ENCODE measurements at places on chromosomes 12 and 14.

GRCh38 chr12:20868277-20868676 is 57.8 kb downstream of the SLCO1B3 start:
- no peak for DNase-seq

GRCh38 chr12:40921563-40922163 is 229.4 kb downstream of the CNTN1 start:
- DNase-seq: peak; percentile 52

DNA sequence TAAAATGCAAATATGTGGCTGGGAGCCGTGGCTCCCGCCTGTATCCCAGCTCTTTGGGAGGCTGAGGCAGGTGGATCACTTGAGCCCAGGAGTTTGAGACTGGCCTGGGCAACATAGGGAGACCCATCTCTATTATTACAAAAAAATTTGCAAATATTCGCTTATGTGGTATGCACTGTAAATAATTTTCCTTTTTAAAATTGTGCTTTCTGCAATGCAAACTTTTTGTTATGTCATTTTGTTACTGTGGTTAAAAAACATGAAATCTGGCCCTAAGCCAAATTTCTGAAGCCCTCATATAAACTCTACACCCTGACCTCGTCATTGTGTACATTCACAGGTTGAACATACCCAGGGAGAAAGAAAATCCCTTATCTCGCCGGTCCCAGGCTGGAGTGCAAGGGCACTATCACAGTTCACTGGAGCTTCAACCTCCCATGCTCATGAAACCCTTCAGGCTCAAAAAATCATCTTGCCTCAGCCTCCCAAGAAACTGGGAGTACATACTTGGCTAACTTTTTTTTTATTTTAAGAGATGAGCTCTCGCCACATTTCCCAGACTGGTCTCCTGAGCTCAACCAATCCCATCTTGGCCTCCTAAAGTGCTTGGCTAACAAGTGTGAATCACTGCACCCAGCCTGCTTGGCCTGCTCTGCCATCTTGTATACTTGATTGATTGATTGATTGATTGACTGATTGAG is 24.7 kb downstream of the TRAPPC6B start:
- DNase-seq: peak; percentile 2

GRCh38 chr14:101849125-101849524 is 87.6 kb downstream of the PPP2R5C start:
- peak; percentile 89 for DNase-seq

DNA sequence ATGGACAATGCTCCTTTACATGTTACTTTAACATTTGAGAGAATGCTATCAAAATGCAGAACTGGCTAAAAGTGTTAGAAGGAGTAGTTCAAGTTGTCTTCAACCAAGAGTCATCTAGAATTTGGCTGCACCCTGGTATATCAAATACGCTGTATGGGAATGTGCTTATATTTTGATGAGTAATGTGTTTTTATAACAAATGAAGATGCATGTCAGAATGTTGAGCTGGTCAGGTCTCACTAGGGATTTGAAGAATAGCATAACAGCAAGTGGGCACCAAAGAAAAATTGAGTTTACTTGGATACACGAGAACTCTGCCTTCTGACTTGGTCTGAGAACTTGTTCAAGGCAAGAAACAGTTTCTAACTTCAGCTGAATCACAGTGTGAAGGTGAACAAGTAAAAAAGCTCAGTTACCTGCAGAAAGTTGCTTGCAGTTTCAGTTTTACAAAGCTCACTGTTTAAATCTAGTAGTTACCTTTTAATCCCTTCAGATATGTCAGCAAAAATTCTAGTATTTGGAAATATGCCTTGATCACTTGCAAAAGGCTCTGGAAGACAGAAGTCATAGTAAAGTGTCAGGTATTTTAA is 82.3 kb downstream of the PDE3A start:
- no peak for DNase-seq

GRCh38 chr12:3117591-3118015 is 40.4 kb downstream of the TSPAN9 start:
- no peak for DNase-seq

- DNase-seq: no peak
Measured at GRCh38 chr14:50045039-50045711, 71.2 kb downstream of the VCPKMT start.

DNA sequence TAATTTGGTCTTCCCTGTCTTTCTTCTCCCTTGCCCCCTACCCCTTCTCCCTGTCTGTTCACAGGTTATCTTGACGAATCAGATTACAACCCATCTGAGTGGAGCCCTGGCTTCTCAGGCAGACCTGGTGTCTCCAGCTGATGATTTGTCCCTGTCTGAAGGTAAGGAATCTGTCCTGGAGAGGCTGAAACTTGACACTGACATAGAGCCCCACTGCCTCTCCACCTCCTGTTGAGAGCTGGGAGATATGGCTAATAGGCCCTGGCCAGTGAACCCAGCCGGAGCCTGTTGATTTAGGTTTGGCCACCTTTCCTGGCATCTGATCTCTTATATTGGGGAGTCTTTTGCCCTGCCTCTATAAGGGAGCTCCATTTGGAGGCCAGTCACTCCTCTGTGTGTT is 472.2 kb downstream of the RAD51B start:
- DNase-seq: no peak

- DNase-seq: no peak
Measured at GRCh38 chr12:103495469-103496456, at the start of gene C12orf42. TSS of gene C12orf42 (minus strand) at chr12:103495968. CDS start at chr12:103478426, 17,542 bp downstream.

DNA sequence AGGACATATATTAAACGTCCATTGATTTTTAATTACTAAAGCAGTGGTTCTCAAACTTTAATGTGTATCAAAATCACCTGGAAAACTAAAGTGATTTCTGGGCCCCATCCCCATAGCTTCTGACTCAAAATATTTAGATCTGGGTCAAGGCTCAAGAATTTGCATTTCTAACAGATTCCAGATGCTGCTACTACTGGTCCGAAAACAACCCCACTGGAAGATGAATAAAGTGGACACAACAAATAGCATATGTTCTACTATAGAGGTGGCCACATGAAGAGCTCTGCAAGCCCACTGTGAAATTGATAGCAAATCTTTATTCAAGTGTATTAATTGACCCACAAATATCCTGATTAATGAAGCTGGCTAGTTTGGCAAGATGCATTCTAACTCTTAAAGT is 69.4 kb downstream of the SPATA7 start:
- DNase-seq: no peak

DNA sequence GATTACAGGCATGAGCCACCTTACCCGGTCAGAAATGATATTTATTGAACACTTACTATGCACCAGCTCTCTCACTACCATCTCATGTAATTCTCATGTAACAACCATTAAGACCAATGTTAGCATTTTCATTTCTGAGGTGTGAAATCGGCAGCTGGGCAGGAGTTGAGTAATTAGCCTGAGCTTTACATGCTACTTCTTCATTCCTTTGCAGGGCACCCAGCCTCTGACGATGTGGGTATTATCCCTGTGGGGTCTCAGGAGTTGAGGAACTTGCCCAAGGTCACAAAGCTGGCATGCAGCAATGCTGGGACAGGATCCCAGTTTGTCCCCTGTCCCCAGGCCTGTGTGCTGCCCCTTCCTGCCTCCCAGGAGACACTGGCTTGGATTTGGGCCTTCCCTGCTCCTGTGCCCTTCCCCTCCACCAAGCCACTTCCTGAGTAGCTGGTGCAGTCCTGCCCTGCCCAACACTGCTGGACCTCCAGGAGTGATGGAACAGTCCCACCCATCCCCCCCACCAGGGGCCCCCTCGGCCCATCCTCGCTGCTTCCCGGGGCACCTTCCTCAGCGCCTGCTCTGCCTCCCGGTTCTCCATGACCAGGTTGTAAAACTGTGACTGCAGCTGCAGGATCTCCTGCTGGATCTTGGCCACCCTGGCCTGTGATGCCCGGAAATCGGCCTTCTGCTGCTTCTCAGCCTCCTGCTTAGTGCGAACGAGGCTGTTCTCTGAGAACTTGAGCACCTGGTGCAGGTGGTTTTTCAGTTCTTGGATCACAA is 14.7 kb downstream of the RITA1 start:
- no peak for DNase-seq

GRCh38 chr12:94231709-94232108 is 83.3 kb downstream of the PLXNC1 start:
- DNase-seq: no peak

DNA sequence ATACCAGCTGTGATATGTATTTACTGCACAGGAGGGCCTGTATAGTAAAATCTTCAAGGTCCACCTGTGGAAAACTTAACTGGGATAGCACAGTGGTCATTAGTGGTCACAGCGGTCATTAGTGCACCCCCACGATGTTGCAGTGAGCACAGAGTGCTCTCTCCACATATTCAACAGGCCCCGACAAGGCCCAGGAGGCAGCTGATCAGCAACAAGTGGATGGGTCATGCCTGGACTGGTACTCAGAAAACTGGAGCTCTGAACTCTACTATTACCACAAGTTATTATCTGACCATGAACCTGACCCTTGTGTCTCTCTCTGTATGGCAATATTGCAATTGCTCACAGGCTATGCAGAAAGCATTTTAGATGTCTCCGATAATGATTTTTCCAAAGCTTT is 129.5 kb downstream of the SLC35F4 start:
- no peak for DNase-seq

- no peak for DNase-seq
Measured at GRCh38 chr12:111363578-111363977, 5.3 kb downstream of the PHETA1 start.

- no peak for DNase-seq
Measured at GRCh38 chr12:52871291-52872039, 22.7 kb upstream of the KRT78 start.

DNA sequence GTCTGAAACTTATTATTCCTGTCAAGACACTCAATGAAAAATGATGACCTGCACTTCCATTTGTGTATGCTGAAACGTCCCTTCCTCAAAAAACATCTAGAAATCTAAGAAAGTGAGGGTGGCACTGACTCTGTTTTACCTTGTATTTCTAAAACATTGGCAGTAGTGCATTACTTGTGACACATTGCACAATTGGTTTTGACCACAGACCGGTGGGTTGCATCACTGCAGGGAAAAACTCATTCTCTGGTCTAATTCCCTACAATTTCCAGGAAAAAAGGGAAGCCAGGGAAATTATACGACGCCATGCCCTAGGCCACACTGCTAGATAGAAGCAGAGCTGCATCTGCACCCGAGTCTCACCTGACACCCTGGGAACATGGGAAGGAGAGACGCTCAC is 156.7 kb downstream of the NTF3 start:
- DNase-seq: no peak

DNA sequence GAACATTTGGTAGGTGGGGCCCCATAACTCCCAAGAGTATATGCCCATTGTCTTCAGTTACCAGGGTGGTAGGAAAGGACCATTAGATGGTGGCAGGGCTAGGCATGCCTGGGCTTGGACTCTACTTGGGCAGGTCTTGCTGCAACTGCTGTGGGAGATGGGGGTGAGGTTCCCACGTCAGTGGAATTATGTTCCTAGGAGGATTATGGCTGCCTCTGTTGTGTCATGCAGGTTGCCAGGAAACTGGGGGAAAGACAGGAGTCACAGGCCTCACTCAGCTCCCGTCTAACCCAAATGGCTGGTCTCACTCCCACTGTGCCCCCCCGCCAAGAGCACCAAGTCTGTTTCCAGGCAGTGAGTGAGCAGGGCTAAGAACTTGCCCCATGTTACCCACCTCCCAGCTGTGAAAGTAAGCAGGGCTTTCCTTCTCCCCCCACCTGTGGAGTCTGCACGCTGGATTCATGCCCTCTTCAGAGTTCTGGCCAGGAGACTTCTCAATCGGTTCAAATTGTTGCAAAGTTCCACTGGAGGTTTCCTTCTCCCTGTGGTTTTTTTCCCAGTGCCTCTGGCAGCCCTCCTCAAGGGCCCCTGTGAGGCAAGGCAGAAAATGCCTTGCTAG is 337.5 kb downstream of the CCDC91 start:
- no peak for DNase-seq

DNA sequence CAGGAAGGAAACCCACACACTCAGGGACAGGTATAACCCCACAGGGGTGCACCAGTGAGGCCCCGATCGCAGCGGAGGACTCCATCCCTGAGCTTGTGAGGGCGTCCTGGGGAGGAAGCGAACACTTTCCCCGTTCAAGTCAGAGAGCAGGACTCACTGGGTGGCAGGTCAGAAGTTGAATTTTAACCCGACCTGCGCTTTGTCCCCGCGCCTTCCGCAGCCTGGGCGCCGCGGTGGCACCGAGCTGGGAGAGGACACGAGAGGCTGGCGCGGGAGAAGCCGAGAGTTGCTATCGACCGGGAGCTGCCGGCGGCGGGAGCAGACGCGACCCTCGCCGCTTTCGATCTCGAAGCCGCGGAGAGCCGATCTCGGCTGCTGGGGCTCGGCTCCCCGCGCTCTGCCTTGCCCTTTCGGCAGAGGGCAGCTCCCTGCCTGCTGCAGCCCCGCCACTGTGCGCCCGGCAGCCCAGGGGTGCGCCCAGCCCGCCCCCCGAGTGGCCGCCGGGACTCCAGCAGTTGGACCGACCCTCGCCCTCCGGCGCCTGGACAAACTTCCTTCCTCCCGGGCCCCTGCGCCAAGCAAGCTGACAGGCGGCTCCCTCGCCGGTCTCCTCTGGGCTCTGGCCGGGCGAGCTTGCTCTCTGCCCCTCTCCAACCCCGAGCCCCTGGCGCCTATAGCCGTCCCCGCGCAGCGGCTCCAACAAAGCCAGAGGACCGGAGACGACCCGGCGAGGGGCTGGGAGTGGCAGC is 918 bp downstream of the LIN7A start:
- DNase-seq: no peak

DNA sequence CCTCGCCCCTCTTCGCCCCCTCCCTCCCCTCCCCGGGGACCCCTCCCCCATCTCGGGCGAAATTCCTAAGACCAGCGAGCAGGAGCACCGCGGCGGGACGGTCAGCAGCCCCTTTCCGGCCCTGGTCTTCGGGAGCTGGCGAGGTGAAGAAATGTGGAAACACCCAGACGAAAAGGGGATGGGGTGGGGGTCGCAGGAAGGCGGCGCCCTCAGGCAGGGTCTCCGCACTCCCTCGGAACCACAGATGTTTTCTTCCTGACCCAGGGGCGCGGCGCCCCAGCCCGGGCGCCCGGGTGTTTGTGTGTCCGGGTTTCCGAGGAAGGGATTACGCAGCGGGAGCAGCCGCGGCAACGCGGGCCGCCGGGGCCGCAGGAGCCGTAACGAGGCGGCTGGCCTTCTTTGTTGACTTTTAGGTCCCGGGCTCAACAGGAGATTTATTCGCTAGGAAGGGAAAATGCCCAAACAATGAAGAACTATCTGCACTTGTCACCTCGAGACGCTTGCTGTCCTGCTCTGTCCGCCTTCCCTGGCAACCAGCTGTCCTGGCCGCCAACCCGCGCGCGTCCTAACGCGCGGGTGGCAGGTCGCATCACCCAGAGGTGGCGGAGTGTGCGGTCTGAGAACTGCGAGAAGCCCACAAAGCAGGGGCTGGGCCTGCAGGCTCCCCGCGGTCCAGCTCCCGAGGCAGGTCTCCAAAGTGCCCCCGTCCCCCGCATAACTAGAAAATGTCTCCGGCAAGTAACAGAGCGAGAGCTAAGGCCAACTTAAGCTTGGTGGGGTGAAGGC is 7.0 kb downstream of the FOXA1 start:
- DNase-seq: no peak
